Glutamatergic neuron (in vitro differentiated cells): ENCODE measurements at places on chromosomes 16 and 17. TPM values are rescaled to one million over a fixed set of nuclear protein-coding genes. Genes with fewer than 3 reads are reported as not detected.

DNA sequence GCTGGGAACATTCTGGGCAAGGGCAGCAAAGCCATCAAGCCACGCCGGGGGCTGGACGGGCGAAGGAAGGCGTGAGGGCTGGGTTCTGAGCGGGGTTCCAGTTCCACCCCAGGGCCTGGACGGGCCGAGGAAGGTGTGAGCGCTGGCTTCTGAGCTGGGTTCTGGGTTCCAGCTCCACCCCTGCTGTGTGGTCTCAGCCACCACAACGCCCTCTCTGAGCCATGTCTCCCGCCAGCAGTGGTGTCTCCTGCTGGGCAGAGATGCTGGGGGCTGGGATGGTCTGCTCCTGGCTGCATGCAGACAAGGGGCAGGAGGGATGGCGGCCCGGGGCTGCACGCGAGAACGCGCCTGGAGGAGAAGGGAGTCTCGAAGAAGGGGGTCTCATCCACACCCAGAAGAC, 3.9 kb upstream of the CPNE7 start:
- DNase-seq: no peak

- no peak for DNase-seq
These were observed 4.0 kb downstream of the KIFC3 start for GRCh38 chr16:57798267-57798810.

DNA sequence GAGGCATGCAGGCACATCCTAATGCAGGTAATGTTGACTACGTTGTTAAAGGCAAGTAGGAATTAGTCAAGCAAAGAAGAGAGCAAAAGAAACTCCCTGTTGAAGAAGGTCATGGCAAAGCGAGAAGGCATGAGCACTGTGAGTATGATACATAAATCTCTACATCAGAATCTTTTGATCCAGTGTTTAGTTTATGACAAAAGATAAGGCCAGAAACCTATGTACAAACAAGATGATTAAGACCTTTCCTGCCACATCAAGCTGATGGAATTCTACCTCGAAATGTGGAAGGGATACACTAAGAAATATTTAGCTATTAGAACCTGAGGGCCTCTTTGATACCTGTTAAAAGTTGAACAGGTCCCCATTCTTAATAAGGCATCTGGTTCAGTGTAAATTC, 20.2 kb downstream of the SYCE1L start:
- no peak for DNase-seq

- no peak for DNase-seq
These were observed 51.4 kb upstream of the CDR2 start for GRCh38 chr16:22425847-22426246.

Gene OR1F1
- total RNA-seq: not detected

Gene NPTX1
- 18.1 TPM for total RNA-seq

DNA sequence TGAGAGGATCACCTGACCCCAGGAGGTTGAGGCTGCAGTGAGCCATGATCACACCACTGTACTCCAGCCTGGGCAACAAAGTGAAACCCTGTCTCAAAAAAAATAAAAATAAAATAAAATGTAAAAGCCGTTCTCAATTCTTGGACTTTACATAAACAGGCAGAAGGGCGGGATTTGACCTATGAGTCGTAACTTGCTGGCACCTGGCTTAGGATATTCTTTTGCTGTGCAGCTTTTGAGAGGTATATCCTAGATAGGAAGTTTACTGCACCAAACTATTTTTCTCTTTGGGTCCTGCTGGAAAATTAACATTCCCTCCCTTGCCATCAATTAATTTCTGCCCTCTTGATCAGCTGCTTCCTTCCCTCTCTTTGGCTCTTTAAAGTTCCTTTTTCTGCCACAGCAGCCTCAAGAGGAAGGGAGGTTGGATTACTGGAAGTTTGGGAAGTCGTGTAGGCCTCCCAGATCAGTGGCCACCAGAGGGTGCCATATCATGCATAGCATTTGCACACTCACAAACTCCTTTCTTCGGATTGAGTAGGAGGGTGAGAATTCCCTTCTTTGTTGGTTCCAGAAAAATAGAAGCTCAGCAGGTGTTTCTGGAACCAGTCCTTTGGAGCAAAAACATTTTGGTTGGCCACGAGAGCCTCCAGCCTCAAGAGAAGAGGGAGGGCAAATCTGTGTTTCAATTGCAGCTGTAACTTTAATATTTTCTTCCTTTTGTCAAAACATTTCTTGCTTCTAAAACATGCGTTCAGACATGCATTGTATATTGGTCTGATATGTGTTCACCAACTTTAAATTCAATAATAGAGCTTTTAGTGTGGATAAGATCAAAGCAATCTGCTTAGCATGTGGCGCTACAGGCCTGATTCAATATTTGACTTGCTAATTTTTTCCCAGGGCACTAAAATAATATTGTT, 147.3 kb downstream of the CCDC182 start:
- peak; percentile 80 for DNase-seq

DNA sequence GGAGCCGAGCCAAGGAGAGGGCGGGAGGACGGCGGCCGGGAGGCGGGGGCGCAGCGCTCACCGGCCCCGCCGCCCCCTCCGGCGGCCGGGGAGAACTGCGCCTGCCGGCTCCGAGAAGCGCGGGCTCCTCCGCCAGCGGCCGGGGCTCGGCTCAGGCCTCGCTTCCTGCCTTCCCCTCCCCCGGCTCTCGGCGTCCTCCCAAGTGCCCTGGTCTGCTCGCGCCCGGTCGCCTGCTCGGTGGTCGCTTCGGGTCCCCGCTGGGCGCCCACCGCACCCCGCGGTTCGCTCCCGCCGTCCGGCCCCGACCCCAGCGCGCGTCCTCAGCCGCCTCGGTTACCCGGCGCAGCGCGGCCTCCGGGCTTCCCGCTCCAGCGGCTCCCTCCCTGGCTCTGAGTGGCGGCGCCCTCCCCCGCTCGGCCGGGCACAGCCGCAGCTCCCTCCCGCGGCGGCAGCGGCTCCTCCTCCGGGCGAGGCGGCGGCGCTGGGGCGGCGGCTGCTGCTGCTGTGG, 313 bp downstream of the UBTF start:
- peak; percentile 77 for DNase-seq

Gene CCL1
- total RNA-seq: not detected

GRCh38 chr16:12295395-12295794, 318.9 kb downstream of the SNX29 start:
- no peak for DNase-seq

DNA sequence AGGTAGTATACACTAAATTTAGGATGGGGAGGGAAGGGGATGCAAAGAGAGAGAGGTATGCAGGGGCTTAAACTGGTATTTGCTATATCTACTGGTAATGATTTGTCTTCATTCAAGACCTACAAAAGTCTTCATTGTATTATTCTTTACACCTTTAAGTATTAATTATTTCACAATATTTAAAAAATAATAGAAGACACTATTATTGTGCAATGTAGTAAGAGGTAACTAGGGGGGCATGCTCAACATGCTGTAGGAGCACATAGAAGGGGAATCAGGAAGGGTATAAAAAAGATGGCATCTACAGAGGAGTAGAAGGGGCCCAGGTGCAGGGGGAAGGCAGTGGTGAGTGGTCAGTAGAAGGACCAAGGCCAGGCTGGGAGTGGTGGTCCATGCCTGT, 14.9 kb upstream of the CCR7 start:
- DNase-seq: no peak

GRCh38 chr17:79192503-79193351, 118.1 kb downstream of the ENGASE start:
- no peak for DNase-seq

Gene CCDC144A
- 1.2 TPM for total RNA-seq

Gene CFAP97D1
- total RNA-seq: not detected

DNA sequence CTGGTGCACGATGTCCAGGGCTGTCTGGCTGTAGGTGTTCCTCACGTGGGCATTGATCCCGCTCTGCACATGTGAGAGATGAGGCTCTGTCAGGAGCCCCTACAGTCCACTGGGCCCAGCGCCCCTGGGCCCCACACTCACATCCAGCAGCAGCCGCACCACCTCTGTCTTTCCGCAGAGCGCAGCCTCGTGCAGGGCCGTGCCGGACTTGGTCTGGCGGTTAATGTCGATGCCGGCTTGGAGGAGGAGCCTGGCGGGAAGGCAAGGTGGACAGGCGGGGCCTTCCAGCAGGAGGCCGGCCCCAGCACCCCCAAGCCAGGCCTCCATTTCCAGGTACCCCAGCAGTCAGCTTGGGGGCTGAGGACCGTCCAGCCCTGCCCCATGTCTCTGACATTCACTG, 9.2 kb downstream of the CASKIN1 start:
- DNase-seq: no peak

DNA sequence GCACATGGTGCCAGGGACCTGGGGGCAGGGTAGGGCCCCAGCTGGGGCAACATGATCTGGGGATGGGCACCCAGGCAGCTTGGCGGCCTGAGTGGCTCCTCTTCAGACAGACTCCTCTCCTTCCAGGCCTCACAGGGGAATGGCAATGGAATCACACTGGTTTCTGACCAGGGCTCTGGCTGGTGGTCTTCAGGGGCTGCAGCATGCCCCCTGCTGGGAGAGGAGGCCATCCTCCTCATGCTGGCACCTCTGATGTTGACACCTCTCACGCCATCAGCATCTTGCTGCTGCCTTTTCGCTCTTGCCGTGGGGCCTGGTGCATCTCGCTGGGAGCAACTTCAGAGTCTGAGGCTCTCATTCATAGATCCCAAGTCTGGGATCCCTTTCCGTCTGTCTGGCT, 11.2 kb upstream of the GFOD2 start:
- no peak for DNase-seq

Gene ASB16
- total RNA-seq: not detected

GRCh38 chr16:71540-72401, 660 bp downstream of the RHBDF1 start:
- DNase-seq: peak; percentile 64

DNA sequence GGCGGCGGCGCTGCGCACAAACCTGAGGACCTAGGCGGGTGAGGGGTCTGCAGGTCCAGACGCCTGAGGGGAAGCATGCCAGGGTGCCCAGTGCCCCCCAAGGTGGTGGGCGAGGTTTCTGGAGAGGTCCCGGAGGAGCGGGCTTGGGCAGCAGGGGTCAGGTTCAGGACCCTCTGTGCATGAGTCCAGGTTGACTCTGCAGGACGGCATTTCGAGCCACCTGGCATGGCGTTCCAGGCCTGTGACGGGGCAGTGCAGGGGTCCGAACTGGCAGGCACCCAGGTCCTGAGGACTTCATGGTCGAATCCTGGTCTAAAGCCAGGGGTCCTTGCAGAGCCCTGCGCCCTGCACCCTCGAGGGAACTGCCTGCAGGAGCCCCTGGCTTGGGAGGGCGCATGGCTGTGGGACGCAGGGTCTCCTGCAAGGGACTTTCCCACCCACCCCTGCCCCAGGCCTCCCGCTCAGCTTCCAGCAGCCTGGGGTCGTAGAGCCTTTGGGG, 3.5 kb downstream of the SLC16A3 start:
- no peak for DNase-seq

Gene NGFR
- 131 TPM for total RNA-seq

Gene GAST
- not detected for total RNA-seq

- no peak for DNase-seq
These were observed 43.8 kb upstream of the ATP2A3 start for GRCh38 chr17:4008082-4008435.

Gene CD300H
- total RNA-seq: not detected

Gene PDE6G
- total RNA-seq: not detected

Gene DNAAF1
- total RNA-seq: 0.56 TPM

Gene NUPR1
- not detected for total RNA-seq

DNA sequence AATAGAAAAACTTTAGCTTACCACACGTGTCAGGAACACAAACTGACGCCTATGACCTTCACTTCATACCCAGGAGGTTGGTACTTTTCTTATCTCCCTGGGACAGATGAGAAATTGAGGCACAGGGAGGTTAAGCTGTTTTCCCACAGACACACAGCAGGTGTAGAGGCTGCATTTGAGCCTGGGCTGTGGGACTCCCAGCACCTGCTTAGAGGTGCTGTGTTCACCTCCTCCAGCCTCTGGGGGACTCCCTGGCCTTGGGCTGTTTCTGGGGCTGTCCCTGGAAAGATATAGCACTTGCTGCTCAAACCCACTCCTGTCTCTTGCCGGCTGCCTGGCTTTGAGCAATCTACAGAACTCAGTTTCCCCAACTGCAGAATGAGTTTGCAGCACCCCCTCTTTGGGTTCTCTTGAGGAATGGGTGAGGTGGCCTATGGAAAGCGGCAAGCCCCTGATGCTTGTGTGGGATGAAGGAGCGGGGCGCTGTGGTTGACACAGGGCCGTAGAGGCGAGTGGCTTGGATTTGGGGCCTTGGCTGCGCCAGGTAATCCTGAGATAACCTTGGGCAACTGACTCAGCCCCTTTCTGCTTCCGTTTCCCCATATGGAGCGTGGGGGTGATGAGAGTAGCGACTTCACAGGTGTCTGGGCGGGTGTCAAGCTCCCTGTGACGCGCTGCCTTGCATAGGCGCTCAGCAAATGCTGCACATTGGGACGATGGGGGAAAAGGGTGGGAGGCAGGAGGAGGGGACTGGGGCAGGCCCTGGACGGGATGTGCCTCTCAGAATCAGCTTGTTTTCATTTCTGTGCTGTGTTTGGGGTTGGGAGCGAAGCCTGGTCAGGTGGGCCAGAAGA, 104.5 kb upstream of the CIBAR2 start:
- DNase-seq: no peak

DNA sequence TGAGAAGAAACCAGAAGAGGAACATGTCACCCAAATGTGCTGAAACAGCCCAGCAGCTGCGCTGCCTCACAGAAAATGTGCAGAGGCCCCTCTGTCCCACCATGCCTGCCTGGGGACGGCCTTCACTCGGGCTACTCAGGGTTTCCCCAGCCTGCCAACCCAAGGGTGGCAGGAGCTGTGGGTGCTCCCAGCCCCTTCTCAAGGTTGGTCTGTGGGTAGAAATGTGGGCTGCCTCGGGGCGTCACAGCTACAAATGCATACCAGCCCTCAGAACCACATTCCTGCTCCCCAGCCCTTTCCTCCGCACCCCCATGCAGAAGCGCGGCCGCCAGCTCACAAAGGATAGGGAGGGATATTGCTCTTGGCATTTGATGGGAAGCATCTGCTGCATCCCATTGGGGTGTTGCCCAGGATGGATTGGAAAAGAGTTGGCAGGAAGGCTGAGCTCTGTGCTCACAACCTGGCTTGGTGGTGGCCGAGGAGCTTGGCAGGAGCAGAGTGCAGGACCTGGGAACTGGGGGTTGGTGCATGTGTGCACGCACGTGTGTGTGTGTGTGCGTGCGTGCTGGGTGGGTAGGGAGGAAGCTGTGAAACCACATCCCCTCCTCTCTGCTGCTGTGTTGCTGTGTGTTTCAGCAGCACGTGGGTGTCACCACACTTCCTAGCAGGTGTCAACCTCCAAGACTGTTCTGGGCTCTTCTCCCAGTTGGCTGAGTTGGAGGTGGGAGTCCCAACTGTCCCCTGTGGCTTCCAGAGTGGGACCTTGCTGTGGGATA, 304.4 kb downstream of the SEC14L1 start:
- no peak for DNase-seq

Gene KRT15
- total RNA-seq: not detected

DNA sequence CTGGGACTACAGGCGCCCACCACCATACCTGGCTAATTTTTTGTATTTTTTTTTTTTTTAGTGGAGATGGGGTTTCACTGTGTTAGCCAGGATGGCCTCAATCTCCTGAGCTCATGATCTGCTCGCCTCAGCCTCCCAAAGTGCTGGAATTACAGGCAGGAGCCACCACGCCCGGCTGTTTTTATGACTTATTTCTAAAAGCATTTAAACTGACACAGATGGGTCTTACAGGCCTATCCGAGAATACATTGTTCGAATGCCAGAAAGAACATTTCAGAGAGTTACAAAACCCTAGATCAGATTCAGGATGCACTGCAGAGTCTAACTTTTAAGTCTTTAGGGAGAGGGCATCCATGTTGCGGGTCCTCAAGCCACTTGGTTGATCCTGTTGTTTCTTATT, 234.7 kb upstream of the MAF start:
- DNase-seq: no peak
